ENCODE measurements at places on chromosomes 6 and 20.

DNA sequence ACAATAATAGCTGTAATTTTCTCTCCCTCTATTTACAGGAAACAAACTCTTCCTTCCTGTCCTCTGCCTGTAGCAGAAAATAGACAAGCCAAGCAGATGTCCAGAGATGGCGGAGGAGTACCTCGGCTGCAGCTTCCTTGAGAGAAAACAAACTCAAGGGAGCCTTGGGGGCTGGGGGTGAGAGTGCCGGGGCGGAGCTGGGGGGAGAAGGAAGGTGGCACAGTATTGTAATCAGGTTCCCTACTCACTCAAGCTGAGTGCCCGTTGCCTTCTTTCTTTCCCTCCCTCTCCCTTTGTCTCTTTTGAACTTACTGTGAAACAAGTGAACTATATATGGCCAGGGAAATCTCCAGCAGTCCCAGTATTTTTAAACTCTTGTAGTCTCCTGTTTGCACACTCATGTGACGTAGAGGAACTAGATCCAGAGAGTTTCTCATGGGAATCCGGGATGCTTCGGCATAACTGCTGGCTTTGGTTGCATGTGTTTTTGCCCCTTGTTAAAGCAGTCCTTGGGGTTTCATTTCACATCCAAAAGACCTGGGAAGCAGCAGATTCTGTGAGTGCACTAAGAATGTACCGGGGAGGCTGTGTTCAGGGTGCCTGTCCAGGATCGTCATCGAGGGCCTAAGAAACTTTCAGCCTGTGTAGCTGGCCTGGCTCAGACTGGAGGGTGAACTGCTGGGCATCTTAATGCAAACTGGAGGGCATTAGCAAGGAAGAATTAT, 44.6 kb upstream of the HDDC2 start:
- no peak for DNase-seq

GRCh38 chr6:27426045-27426620, 37.6 kb downstream of the ZNF391 start:
- no peak for DNase-seq

GRCh38 chr20:1286267-1287024, 20.4 kb downstream of the SNPH start:
- no peak for DNase-seq

- DNase-seq, result no peak
Measured at GRCh38 chr6:134015719-134016557, 36.5 kb downstream of the SLC2A12 start.

- no peak for DNase-seq
Measured at GRCh38 chr6:167930295-167930694, 67.2 kb upstream of the KIF25 start.

DNA sequence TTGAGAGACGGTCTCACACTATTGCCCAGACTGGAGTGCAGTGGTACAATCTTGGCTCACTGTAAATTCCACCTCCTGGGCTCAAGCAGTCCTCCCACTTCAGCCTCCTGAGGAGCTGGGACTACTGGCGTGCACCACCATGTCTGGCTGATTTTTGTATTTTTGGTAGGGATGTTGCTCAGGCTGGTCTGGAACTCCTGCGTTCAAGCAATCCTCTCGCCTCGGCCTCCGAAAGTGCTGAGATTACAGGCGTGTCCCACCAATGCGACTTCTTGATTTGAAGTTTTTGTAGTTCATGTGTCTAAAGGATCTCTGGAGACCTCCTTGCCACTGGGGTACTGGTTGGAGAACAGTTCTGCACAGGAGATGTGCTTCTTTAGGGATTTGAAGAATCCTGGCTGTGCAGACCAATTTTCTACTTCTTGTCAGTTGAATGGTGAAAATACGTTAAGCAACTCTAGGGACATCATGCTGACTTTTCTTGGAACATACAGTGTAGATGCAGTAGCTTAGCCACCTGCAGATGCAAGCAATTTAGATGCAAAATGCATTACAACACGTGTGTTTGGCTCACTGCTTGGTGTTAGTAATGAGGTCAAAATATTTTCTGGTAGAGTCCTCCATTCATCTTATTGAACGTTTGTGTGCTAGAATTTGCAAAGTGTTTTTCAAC, 28.2 kb downstream of the SYTL3 start:
- no peak for DNase-seq

Measured in SK-N-DZ (cell line).